ENCODE measurements at places on chromosomes 7 and 10. TPM values are rescaled to one million over a fixed set of nuclear protein-coding genes. Genes with fewer than 3 reads are reported as not detected.

PRF1 gene
- 0.15 TPM for polyA plus RNA-seq

SPDYE16 gene
- polyA plus RNA-seq = 0.03 TPM

AKR1D1 gene
- polyA plus RNA-seq = not detected

- H3K36me3 ChIP-seq = no peaks in the 10 kb centered on the region
- no peak overlapping the region for H3K27ac ChIP-seq
- H3K4me3 ChIP-seq = no peak overlapping the region
Measured at GRCh38 chr10:132265890-132266496, 41.8 kb downstream of the STK32C start.

GRCh38 chr7:3232228-3232627 is 68.8 kb upstream of the SDK1 start:
- no peak overlapping the region for H3K4me3 ChIP-seq
- H3K4me1 ChIP-seq = no peaks in the 10 kb centered on the region
- no peak for DNase-seq
- H3K27ac ChIP-seq = no peak overlapping the region
- no peaks in the 10 kb centered on the region for H3K36me3 ChIP-seq

INA gene
- 17.1 TPM for polyA plus RNA-seq

- no peaks in the 10 kb centered on the region for H3K36me3 ChIP-seq
- no peaks in the 10 kb centered on the region for H3K27me3 ChIP-seq
- no peak for DNase-seq
Measured at GRCh38 chr10:4330636-4331035, 495.4 kb upstream of the AKR1E2 start.

GRCh38 chr10:26697163-26697921 is at the start of gene PDSS1:
Gene PDSS1 (plus strand): TSS chr10:26697701. CDS start chr10:26697712, 11 bp downstream.
- H3K4me1 ChIP-seq = no peaks in the 10 kb centered on the region
- H3K27me3 ChIP-seq = no peaks in the 10 kb centered on the region
- H3K36me3 ChIP-seq = no peaks in the 10 kb centered on the region
- H3K4me3 ChIP-seq = peak within 1 kb of the TSS; percentile 81
- H3K27ac ChIP-seq = no peak within 1 kb of the TSS

CTAGE6 gene
- polyA plus RNA-seq = 0.06 TPM

- H3K4me3 ChIP-seq = peak overlapping the region; percentile 98
- no peak for DNase-seq
- H3K27me3 ChIP-seq = no peaks in the 10 kb centered on the region
- H3K36me3 ChIP-seq = peaks cover 11% of the 10 kb centered on the region
- H3K4me1 ChIP-seq = no peaks in the 10 kb centered on the region
Measured at GRCh38 chr10:112446055-112446854, 459 bp downstream of the ZDHHC6 start.

GRCh38 chr7:117750612-117751563 is 122.4 kb downstream of the CTTNBP2 start:
- no peaks in the 10 kb centered on the region for H3K27me3 ChIP-seq
- no peak overlapping the region for H3K27ac ChIP-seq
- H3K4me3 ChIP-seq = no peak overlapping the region

NPC1L1 gene
- polyA plus RNA-seq = 0.14 TPM

- H3K4me3 ChIP-seq = no peak overlapping the region
- H3K27ac ChIP-seq = no peak overlapping the region
- no peaks in the 10 kb centered on the region for H3K27me3 ChIP-seq
- H3K36me3 ChIP-seq = no peaks in the 10 kb centered on the region
- DNase-seq = no peak
Measured at GRCh38 chr7:97174303-97174702, 56.8 kb downstream of the SDHAF3 start.

PTTG1IP2 gene
- polyA plus RNA-seq = not detected

- no peak for DNase-seq
- H3K36me3 ChIP-seq = no peaks in the 10 kb centered on the region
- H3K27me3 ChIP-seq = no peaks in the 10 kb centered on the region
- no peak overlapping the region for H3K27ac ChIP-seq
Measured at GRCh38 chr7:149334930-149335329, 72.9 kb downstream of the ZNF783 start.

DNA sequence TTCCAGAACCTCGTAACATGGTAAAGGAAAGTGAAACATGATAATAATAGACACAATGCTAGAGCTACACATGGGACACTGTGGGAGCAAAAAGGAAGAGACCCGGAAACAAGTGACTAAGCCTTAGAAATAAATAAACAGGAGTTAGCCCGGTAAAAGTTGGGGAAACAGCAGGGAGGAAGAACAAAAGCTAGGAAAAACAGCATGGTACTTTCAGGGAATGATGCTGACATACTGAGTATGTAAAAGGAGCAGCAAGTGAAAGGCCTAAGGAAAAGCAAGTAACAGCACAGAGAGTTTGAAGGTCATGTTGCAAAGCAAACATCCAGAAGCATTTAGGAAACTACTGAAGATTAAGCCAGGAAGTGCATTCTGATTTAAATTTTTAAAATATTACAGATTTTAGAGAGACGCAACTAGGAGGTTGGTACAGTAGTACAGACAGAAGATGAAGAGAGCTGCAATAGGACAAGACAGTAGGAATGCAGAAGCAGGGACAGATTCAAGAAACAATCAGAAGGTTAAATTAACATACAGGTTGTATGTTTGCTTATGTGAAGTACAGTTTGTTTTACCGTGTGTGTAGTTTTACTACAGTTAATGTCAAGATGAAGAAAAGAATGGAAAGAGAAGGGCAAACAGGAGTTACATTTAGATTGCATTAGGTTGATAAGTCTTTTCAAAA is 63.7 kb downstream of the ARHGAP12 start:
- H3K4me3 ChIP-seq = peak overlapping the region; percentile 32
- H3K4me1 ChIP-seq = peaks cover 8% of the 10 kb centered on the region
- peaks cover 4% of the 10 kb centered on the region for H3K36me3 ChIP-seq

RELN gene
- polyA plus RNA-seq = 0.11 TPM

GRCh38 chr7:137241655-137242360 is 101.7 kb downstream of the PTN start:
- H3K36me3 ChIP-seq = no peaks in the 10 kb centered on the region
- DNase-seq = no peak
- no peak overlapping the region for H3K27ac ChIP-seq
- no peak overlapping the region for H3K4me3 ChIP-seq

IFIT1 gene
- polyA plus RNA-seq = 0.94 TPM

DNA sequence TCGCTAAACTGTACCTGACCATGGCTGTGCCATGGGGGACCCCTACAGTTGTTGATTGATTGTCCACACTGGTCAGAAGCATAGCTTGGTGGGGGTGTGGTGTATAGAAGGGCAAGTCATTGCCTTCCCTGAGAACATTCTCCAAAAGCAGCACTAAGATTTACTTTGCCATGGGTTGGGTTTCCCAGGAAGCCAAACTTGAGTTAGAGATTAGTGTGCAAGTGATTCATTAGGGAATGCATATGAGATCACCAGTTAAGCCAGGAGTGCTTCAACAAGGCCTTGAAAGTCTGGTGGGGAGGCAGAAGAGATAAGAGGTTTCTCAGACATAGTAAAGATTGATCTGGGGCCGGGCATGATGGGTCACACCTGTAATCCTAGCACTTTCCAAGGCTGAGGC is 21.4 kb upstream of the TPST1 start:
- no peaks in the 10 kb centered on the region for H3K27me3 ChIP-seq
- no peak overlapping the region for H3K4me3 ChIP-seq
- no peaks in the 10 kb centered on the region for H3K4me1 ChIP-seq
- DNase-seq = no peak
- no peak overlapping the region for H3K27ac ChIP-seq

AOAH gene
- 0.08 TPM for polyA plus RNA-seq

SH2D4B gene
- polyA plus RNA-seq = 0.06 TPM

DNA sequence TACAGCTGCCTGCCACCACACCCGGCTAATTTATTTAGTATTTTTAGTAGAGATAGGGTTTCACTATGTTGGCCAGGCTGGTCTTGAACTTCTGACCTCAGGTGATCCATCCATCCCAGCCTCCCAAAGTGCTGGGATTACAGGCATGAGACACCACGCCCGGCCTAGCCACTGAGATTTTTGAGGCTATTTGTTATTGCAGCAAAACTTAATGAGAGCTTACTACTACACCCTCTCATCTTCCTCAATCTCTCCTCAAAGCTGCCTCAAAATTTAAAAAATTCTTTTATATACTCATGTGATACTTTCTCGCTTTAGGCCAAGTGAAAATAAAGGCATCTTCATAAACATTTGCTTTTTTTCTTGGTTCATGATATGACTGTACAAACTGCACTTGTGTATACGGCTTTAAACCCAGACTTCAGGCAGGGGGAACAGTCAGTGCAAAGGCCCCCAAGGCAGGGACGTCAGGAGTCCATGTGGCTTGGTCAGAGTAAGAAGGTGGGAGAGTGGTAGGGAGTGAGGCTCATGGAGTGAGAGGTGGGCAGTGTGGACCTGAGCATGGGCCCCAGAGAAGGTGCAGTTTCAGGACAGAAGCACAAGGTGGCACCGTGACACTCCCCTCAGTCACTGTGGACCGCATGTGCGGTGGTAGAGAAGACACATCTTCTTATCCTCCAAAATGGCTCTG is 55.5 kb downstream of the SYPL1 start:
- H3K4me1 ChIP-seq = peaks cover 5% of the 10 kb centered on the region
- H3K36me3 ChIP-seq = no peaks in the 10 kb centered on the region
- H3K4me3 ChIP-seq = no peak overlapping the region
- no peaks in the 10 kb centered on the region for H3K27me3 ChIP-seq

DNA sequence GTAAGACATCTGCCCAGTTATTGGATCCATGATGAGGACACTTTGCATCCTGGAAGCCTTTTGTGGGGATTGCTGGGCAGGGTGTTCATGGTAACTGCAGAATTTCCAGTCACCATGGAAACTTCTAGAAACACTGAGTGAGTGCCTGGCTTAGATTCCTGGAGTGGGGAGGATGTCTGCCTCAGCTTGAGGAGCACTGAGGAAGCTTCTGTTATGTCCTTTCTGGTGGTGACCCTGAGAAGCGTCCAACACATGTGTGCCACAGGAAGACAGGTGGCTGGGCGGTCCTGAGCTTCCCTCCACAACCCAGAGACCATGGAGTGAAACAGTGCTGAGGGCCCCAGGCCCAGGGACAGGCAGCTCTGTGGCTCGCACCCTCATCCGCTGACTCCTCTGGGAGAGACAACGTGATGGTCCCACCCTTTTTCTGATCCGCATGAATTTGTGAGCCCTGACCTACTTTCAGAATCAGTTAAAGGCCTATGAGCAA is 191.8 kb upstream of the CXCL12 start:
- H3K4me3 ChIP-seq = no peak overlapping the region
- no peaks in the 10 kb centered on the region for H3K36me3 ChIP-seq
- no peak overlapping the region for H3K27ac ChIP-seq
- H3K27me3 ChIP-seq = no peaks in the 10 kb centered on the region

NOS3 gene
- polyA plus RNA-seq = 20.9 TPM

DNA sequence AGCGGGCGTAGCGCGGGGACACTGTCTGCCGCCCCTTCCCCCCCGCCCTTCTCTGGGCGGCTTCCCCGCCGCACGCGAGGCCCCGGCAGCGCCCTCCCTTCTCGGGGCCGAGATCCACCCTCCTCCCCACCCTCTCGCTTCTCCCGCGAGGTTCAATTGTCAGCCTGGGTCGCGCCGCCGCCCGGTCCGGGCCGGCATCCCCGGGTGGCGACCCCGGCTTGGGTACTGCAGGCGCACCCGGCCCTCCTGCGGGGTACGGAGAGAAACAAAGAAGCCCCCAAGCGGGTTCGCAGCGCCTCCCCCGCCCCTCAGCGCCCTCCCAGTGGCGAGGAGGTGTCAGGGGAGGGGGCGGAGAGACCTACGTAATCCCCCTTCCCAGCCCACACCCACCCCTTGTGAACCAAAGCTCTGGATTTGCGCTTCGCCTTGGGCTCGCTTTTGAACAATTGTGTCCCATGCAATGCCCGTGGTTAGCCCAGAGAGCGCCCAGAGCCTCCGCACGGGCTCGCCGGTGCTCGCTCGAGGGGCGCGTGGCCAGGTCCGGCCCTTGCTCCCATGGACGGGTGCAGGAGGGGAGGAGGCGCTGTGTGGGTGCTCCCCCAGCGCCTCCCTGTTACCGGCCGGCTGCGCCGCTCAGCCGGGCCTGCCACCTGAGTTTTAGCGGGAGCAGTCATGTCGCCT is 634 bp downstream of the HECW1 start:
- H3K36me3 ChIP-seq = no peaks in the 10 kb centered on the region
- H3K4me1 ChIP-seq = peaks cover 7% of the 10 kb centered on the region
- H3K27me3 ChIP-seq = 0 out of 2 replicates have a peak, but pooled peaks cover 6% of the 10 kb centered on the region
- DNase-seq = peak; percentile 81

DNA sequence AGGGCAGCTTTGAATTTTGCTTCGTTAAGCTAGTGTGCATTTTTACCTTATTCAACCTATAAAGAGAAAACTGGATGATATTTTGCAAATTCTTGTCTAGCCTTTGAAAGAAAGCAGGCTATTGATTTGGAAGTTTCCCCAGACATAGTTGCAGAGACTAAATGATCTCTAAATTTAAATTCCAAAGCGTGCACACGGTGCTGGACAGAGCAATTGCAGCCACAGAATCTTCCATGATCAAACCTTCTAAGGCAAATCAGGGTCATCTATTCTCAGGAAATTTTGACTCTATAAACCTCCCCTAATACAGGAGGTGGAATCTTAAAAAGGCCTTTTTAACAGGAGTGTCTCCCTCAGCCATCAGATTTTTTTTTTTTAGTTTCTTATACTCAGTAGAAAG is 159.9 kb downstream of the MDFIC start:
- H3K36me3 ChIP-seq = no peaks in the 10 kb centered on the region
- no peaks in the 10 kb centered on the region for H3K4me1 ChIP-seq
- H3K4me3 ChIP-seq = no peak overlapping the region
- H3K27ac ChIP-seq = no peak overlapping the region
- H3K27me3 ChIP-seq = no peaks in the 10 kb centered on the region
- no peak for DNase-seq

DNA sequence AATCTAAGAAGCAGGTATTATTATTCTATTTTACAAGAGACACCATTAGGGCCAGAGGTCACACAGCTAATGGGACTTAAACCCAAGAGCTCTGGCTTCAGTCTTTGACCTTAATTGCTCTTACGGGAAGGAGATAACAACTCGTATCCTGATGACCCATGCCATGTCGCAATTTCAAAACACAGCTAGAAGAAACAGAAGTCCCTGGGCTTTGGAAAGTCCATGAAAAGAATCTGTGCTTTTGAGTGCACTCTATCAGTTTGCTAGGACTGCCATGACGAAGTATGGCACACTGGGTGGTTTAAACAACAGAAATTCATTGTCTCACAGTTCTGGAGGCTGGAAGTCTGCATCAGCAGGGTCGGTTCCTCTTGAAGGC is 247.8 kb upstream of the AOAH start:
- no peak for DNase-seq
- H3K36me3 ChIP-seq = no peaks in the 10 kb centered on the region
- H3K27ac ChIP-seq = no peak overlapping the region
- no peaks in the 10 kb centered on the region for H3K27me3 ChIP-seq
- H3K4me1 ChIP-seq = peaks cover 4% of the 10 kb centered on the region

GRCh38 chr10:52706332-52707070 is 66.1 kb downstream of the MBL2 start:
- DNase-seq = no peak
- no peak overlapping the region for H3K27ac ChIP-seq
- H3K27me3 ChIP-seq = no peaks in the 10 kb centered on the region
